Amygdala (tissue), 56 donors: ENCODE measurements at places on chromosomes 11 and 22.

DNA sequence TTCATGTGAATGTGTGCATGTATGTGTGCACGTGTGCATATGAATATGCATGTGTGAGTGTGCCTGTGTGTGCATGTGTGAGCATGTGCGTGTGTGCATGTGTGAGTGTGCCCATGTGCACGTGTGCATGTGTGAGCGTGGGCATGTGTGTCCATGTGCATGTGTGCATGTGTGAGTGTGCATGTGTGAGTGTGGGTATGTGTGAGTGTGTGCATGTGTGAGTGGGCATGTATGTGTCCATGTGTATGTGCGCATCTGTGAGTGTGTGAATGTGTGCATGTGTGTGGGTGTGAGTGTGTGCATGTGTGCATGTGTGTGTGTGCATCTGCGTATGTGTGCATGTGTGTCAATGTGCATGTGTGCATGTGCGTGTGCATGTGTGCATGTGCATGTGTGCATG lies 94.7 kb downstream of the ST3GAL4 start:
- no peak for DNase-seq

- no peak for DNase-seq
Observed at GRCh38 chr11:93605642-93606041, 55.8 kb upstream of the CEP295 start.

DNA sequence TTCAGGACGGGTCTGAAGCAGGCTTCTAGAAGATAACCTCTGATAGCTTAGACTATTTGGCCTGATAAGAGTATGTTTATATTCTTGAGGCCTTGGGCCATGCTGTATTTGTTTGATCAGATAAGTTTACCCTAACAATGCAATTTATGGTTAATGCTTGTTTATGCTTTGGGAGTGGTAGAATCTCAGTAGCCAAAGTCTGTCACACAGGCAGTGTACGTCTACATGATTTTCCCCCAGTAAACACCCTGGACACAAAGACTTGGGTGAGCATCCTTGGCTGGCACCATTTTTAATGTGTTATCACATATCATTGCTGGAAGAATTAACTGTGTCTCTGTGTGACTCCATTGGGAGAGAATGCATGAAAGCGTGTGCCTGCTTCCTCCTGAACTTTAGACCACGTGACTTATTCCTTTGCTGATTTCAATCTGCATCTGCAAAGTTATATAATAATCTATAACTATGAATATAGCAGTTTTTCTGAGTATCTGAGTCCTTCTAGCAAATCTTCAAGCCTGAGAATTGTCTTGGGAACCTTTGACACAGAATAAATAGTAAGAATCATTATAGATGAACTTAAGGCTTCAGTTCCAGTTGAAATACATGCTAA lies 172.4 kb downstream of the CASP12 start:
- no peak for DNase-seq

- DNase-seq, result no peak
Observed at GRCh38 chr11:1226226-1226985, 3.5 kb downstream of the MUC5B start.

- no peak for DNase-seq
Observed at GRCh38 chr11:63592975-63593395, 21.2 kb downstream of the PLAAT3 start.

- DNase-seq, result no peak
Observed at GRCh38 chr11:82981852-82982251, 80.3 kb downstream of the DDIAS start.

DNA sequence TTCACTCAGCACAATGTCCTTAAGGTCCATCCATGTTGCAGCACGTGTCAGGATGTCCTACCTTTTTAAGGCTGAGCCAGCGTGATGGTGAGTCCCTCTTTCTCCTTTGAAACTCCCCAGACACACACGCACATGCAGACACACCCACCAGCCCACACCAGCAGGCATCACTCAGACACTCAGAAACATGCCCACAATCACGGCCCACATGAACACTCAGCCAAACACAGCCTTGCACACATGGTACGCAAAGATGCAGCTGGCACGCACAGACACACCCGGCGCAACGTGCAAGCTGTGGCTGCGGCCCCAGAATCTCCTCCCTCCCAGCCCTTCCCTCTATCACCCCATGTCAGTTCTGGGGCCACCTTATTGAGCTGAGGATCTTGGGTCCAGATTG lies 8.0 kb downstream of the FADS3 start:
- DNase-seq, result no peak

DNA sequence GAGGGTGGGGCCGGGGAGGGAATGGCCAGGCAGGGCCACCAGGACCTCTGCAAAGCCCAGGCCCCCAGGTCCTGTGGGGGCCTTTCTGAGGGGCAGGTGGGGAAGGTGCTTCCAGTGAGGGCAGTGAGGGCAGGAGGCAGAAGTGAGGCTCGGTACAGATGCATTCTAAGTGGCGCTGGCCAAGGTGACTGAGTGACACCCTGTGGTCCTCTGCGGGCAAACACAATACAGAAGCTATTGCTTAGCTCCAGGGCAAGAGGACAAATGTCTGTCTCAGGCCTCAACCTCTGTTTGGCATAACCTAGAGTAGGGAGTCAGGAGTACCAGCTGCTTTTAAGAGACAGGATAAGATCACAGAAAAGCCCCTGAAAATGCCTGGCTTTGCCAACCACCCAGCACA lies 31.3 kb downstream of the B3GAT1 start:
- DNase-seq, result no peak

GRCh38 chr22:37290737-37291136 lies 8.4 kb downstream of the CYTH4 start:
- DNase-seq, result no peak

DNA sequence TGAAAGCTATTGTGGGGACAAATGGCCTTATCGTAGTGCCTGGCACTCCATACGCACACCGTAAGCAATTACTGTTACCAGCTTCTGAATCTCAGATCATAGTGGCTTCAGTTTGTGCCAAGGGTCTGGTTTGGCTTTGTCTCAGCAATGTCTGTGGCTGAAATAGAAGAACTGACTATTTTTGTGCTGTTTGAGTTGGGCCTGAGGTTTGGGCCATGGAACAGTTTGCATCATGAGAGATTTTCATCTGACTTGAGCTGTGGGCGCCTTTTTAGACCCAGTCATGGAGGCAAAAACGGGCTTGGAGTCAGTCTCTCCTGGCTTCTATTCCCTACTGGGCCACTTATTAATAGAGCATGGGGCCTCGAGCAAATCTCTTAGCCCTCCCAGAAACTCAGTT lies 121.1 kb upstream of the CRYBB3 start:
- DNase-seq, result no peak

- no peak for DNase-seq
Observed at GRCh38 chr11:128155590-128155989, 431.8 kb downstream of the ETS1 start.

GRCh38 chr11:99333621-99334020 lies 312.9 kb downstream of the CNTN5 start:
- DNase-seq, result no peak

DNA sequence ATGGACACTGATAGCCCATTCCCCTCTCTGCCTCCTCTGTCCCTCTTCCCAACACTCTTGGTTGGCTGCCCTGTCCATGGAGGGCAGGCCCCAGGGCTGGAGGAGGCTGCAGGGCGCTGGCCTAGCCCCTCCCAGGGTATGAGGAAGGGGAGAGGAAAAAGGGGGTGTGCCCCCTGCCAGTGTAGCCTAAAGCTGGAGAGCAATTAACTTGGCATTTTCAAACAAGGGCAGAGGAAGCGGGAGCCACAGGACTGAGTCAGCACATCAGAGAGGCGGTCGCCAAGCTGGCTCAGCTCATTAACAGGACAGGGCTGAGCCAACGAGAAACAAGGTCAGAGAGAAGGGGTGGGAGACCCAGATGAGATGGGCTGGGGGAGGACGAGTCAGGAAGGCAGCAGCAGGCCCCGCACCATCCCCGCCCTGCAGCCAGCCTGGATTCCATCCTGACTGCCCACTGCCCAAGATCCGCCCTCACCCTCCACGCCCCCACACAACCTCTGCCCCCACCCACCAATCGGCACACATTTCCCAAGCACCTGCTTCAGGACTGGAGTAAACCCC lies 76.3 kb downstream of the BUD13 start:
- DNase-seq, result peak; percentile 28

GRCh38 chr11:96050435-96051182 lies 126.7 kb upstream of the MTMR2 start:
- DNase-seq, result no peak

DNA sequence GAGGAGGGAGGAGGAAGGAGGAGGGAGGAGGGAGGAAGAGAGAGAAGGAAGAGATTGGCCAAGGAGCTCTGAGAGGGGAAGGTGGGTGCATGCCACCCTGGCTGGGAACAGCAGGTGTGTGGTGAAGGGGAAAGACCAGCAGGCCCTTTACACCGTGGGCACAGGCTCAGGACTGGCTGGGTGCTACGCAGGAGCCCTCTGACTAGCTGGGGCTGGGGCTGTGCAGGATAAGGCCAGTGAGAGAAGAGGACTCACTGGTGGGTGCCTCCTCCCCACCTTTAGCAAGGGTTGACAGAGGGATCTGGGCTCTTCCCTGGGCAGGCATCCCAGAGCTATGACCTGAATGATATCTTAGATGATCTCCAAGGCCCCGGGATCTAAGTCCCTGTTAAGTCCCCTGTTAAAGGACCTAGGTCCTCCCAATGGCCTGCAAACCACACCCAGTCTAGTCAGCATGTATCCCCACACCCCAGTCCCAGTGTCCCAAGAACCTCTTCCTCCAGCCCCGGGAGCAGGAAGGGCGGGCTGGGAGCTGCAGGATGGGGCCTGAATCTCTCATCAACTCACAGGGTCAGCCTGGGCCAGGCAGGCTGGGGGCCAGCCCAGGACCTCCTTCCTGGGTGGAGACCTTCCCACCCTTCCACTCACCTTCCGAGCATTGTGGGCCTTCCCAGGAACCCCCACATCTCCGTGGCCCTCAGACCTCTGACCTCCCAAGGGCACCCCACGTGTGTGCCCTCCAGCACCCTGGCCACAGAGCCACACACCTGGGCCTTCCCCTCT lies 55.4 kb downstream of the CDKN1C start:
- DNase-seq, result no peak

DNA sequence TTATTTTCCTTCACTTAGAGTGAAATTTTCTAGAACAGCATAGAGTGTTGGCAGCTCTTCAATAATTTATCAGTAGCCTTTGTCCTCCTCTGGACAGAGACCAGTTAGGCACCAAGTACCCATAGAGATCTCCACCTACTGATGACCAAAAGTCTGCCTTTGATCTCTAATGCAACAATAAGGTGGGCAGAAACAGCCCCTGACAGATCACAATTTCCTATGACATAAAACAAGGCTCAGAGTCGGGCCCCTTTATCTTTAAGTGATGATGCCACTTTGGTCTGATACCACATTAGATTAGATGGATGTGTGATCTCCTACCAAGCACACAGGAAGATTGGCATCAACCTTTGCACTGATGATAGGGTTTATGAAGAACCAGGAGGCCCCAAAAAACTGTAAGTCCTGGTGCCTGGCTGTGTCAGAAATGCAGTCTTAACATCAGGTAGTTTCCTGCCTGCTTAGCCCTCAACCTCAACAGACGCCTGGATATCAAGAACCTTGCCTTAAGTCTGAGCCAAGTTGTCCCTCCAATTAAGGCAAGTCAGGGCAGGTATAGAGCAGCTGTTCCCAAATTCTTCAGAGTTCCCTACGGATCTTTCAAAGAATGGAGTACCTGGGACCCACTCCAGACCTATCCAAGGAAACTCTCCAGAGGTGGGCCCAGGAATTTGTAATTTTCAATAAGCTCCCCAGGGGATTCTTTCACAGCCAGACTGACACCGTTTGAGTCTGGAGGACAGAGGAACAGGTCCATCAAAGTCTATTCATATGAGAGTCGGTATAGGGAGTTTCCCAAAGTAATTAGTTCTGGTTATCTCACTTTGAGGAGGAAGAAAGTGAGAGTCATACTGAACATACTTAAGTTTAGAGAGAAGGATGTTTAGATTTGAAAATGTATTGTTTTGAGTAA lies 30.6 kb upstream of the TMPRSS4 start:
- DNase-seq, result no peak

- peak; percentile 27 for DNase-seq
Observed at GRCh38 chr11:64620381-64620971, 29.5 kb downstream of the SLC22A12 start.

DNA sequence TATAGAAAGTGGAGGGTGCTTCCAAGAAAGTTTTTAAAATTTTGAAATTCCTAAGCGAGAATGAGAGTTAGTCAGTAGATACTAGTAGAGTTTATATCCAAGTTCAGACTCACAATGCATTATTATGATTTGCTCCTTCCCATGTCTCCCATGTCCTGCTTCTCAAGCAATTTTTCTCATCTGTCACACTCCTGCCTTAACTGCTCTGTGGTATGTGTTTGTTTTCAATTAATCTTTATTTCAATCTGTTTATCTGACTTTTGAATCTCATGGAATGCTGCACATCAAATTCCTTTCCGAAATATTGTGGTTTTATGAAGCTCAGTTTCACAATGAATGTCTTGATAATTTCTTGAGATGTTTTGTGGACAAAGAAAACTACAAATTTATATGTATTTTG lies 18.1 kb downstream of the THY1 start:
- no peak for DNase-seq

DNA sequence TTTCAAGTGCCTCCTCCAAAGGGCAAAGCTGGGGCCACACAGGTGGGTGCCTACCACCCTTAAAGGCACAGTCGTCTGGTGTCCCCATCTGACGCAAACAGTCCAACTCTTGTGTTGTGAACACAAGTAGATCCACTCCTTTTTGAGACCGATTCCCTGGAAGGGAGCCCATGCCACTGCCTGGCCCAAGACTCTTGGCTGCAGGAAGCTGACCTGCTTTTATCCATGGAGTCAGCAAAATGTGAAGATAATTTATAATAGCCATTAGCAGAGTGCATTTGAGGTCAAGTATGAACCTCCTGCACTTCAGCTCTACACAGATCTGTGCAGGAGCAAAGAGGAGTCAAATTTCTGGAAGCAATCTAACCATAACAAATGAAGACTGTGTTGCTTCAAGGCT lies 68.5 kb downstream of the ADM start:
- DNase-seq, result no peak

DNA sequence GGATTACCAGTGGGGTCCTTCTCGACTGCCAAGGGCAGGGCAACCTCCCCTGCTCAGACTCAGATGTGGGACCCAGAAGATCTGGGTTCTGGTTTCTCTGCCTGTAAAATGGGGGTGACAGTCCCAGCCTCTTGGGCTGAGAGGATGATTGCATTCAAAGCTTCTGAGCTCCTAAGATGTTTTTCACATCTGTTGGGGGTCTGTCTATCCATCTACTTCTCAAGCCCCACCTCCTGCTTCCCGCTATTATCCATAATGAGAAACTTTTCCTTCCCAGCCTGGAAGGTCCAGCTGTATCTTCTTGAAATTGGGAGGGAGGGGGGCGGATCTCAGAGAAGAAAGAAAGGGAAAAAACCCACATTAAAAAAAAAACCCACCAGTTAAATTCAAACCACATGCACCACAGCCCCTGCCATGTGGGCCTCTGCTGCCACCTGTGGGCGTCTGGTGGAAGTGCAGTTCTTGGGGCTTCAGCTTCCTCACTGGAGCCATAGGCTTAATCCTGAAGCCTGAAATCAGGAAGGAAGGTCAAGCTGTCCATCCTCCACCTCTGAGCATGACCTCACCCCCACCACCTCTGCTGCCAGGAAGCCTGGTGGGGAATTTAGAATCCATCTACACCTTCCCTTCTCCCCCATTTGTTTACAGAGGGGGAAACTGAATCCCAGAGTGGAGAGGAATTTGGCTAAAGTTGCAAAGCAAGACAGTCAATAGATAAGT lies 27.3 kb downstream of the ARHGEF17 start:
- DNase-seq, result peak; percentile 89

GRCh38 chr11:14622223-14622954 lies 21.2 kb upstream of the PDE3B start:
- no peak for DNase-seq

GRCh38 chr11:9601876-9602199 lies 28.4 kb downstream of the WEE1 start:
- DNase-seq, result no peak
